ENCODE measurements at places on chromosomes 3 and 15.

DNA sequence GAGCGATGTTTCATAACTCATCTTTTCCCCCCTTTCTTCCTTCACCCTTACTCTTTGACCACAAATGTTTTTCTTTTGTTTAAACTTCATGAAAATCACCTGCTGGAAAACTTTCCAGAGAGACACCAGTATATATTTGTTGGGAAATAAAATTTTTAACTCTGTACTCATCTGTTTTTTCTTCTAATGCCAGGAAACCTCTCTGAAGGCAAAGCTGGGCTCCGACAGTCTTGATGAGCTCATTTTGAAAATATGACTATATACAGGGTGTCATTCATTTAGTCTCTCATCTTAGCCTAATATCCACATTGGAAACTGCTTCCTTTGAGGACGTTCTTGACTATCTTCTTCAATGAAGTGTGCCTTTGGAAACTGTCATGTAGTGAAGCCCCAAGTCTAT lies 339.6 kb upstream of the ROBO2 start:
- DNase-seq = no peak

DNA sequence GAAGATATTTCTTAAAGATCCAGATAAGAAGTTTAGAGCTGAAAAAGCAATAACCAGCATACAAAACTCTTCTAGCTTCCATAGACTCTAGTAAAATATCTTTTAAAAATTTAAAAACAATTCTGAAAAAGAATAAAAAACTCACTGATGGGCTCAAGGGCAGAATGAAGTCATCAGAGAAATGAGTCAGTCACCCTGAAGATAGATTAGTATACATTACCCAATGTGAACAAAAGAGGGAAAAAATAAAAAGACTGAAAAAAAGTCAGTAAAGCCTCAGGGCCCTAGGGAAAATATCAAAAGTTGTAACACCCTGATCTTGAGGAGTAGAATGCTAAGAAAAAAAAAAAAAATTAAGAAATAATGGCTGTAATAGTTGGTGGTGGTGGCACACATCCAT lies 11.4 kb downstream of the DET1 start:
- DNase-seq = peak; percentile 46

DNA sequence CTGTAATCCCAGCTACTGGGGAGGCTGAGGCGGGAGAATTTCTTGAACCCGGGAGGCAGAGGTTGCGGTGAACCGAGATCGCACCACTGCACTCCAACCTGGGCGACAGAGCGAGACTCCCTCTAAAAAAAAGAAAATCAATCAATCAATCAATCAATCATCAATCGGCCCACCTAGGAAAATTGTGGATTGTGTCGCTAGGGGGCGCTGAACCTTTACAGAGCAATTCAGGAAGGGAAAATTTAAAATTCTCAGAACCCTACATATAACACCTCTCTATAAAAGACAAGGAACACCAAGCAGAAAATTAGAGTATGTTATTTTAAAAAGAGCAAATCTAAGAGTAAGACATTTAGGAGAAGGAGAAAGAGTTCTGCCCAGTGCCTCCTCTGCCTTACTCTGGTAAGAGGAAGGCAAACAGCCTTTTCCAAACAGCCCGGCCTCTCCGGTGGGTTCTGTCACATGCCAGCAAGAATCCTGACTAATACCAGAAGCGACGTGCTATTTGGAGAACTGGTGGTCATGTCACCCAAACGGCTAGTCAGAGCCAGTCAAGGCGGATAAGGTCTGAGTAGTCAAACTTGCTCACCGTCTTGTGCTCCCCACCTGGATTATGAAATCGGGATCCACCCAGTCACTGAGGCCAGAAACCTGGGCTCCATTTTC lies 22.3 kb upstream of the SMCO1 start:
- DNase-seq = peak; percentile 68

DNA sequence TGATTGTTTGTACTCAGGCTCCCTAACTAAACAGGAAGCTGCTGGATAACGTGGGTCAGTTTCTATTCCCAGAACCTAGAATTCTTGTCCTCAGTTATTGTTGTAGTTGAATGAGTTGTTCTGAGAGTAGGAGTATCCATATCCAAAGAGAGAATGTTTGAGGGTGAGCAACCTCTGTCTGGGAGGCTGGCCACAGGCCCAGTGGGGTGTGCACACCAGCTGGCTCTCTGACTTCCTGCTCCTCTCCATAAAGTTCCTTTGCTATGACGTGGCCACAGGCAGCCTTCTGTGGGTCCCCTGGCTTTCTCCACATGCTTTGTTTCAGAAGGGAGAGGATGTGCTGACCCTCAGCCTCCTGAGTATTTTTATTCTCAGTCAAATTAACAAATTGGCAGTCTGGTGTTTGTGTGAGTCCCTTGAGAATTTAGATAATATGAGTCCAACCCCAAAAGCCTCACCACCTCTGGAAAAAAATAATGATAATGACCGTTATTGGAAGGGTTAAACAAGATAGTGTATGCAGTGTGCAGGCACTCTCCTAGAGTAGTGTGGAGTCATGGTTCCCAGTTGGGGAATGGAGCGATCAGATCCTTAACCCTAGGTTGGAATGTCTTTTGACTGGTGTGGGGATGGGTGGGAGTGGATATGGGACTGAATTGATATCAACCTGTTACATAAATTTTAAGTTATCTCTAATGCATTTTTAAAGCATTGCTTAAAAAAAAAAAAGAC lies 47.6 kb upstream of the MED12L start:
- DNase-seq = peak; percentile 93

DNA sequence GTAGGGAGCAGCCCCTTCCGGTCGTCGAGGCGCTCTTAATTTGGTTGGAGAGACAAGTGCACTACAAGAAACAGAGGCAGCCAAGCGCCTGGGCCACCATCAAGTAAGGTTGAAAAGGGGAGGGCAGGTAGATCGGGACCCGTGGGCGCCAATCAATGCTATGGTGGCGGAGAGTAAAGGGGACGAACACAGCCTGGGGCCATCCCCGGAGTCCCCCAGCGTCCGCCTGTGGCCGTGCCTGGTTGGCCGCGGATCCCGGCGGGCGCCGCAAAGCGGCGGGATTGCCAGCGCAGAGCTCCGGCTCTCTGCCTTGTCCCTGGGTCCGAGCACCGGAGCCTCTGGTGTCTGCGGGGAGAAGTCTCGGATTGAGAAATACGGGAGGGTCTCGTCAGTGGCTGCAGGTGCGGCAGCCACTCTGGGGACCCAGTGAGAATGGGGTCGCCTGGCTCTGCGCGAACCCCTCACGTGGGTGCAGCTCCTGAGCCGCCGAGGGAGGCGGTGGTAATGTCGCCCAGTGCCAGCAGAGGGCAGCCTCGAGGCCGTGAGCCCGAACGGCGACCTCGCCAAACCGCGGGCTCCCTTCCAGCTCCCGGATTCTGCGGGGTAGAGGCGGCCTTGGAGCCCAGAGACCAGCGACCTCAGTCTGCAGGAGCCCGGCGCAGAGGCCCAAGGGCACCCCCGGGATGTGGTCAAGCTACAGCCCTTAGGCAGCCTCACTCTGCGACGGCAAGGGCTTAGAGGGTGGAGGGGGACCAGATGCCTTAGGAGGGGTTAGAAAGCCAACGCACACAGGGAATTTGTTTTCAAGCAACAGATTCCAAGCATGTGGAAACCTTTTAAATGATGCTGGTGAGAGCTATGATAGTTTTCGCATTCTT lies 10.8 kb downstream of the FOXL2 start:
- DNase-seq = peak; percentile 59

- no peak for DNase-seq
Observed at GRCh38 chr15:48416301-48416700, 85.1 kb downstream of the DUT start.

DNA sequence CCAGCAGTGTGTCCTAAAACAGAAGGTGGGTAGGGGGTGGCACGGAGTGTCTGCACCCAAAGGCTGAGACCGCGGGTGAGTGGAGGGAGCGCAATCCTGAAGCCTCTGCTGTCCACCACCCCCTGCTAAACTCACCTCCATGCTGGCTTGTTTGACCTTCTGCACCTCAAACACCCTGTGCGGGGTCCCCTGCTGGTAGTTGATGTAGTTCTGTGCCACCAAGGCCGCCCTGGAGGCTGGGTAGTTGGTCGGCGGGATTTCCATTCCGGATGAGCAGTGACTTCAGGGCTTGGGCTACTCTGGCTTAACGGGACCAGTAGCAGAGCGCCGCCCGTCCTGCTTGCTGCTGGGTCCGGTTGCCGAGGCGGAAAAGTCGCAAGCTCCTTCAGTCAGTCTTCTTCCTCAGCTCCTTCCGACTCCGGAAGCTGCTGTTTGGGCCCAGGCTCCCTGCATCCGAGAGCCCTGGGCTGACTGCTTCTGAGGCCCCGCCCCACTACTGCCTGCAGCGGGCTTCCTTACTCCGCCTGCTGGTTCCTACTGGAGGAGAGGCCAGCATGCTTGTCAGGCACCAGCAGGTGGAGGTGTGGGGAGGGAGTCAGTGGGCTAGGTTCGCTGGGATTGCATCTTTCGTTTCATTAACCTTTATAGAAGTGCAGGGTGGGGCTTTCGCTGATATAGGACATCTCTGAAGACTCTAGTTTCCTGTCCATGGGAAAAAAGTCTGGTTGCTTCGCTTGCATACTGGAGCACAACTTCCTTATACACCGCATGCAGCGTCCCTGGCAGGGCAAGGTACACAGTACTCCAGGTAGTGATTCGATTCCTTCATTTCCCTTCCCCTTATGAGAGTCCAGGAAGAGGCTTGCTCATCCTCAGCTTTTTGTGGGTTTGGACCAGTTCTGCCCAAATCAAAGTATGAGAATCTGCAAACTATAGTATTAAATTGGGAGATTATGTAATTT lies at the start of gene LXN:
Gene LXN (minus strand): TSS at position 434 of the 962 bp plus-strand sequence. CDS start 170 bp downstream, at position 264.
- peak; percentile 92 for DNase-seq

DNA sequence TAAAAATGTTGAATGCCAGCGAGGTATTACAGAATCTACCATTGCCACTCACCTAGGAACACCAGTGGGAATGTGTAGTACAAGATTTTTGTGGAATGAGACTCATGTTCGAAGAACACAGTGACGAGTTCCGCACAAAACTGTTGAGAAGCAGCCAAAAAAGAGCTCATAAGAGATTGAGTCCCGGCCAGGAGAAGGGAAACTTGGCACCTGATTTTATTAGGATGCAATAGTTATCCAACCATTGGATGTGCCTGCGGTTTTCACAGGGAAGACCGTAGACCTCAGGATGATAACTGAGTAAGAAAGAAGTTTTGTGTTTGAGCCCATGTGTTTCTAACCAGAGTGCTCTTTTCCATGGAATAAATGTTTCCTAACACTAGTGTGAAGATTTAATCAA lies 88.9 kb downstream of the PTPRG start:
- peak; percentile 89 for DNase-seq

All from cardiac fibroblast (primary cell).